NCI-H2081 (cell line): ENCODE measurements at places on chromosomes 12 and 14.

DNA sequence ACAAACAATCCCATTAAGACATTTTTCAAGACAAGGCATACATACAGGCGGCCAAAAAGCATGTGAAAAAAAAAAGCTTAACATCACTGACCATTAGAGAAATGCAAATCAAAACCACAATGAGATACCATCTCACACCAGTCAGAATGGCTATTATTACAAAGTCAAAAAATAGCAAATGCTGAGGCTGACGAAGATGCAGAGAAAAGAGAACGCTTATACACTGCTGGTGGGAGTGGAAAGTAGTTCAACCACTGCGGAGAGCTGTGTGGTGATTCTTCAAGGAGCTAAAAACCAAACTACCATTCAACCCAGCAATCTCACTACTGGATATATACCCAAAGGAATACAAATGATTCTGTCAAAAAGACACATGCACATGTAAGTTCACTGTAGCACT, 216.7 kb downstream of the FOXG1 start:
- no peak for DNase-seq

DNA sequence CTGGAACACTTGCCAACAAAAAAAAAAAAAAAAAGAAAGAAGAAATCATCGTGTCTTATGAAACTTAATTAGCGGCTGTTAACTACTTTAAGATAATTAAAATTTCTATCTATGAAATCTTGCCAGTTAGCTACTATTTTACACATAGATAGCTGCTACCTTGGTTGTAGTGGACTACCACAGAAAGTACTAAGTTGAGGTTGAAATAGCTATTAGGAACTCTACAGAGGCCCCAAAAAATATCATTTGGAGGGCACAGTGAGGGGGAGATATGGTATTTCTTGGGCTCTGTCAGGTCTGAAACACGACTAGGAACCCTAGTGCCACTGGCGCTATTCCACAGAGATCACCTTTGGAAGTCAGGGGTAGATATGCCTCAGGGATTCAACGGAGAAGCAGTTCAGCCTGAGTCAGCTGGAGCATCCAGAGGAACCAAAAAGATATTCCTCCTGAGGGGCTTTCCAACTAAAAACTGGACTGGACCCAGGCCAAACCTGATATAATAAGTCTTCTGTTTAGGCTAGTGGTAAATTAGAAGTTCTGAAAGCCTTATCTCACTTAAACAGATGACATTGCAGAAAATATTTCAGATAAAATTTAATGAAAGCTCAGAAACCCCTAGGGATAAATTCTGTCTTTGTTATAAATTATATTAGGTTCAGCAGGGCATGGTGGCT, 126.1 kb downstream of the EPS8 start:
- DNase-seq, result no peak

DNA sequence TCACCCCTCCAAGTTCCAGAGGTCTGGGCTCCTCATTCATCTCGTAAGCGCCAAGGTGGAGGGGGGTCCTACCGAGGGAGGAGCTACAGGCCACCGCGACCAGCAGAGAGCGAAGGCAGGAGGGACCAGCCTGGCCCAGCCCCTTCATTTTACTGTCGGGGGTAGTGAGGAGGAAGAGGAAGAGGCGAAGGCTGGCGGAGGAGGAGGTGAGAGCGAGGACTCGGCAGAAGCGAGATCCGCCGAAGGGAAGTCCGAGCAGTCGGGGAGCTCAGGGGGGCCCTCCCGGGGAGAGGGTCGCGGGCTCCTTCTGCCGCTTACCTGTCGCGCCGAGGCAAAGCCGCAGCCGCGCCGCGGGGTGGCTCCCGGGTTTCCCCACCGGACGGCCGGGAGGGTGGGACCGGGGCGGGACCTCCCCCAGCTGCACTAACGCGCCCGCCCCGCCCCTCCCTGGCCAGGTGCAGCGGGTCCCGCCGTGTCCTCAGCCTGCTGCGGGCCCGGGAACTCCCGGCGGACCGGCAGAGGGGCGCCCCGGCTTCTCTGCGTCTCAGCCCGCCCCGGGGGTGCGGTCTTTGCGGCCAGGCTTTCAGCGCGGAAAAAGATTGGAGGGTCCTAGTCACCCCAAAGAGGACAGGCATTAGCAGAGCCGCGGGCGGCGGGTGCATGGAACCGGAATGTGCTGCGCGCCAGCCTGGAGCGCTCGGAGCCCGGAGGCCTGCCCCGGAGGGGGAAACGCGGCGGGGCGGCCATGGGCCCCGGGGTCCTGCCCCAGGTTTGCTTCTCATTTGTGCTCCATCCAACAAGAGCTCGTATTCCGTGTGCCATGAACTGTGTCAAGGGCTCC, at the start of gene GALNT6:
GALNT6 (minus strand) TSS at position 124 of the 841 bp plus-strand sequence. CDS start 11,625 bp downstream, outside the sequence.
- DNase-seq, result peak; percentile 30

GRCh38 chr14:63551332-63551731, 8.2 kb upstream of the PPP2R5E start:
- no peak for DNase-seq

GRCh38 chr12:69556383-69556782, 28.9 kb upstream of the CCT2 start:
- DNase-seq, result no peak

DNA sequence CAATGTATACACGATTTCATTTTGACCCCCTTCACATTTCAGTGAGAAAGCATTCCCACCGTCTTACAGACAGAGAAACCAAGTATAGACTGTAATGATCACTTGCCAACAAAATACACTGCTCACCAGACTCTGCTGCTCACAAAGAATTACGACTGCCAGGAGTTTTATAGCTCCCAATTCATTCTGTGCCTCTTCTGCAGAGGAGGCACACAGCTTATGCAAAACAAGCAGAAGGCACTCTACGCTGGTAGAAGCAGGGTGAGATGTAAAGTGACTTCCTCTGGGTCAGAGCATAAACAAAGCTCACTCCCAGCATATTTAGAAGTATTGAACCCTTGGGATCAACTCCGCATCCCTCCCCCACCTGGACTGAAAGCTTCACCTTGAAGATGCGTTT, 14.6 kb downstream of the SPTB start:
- DNase-seq, result no peak

GRCh38 chr14:85619851-85620250, 89.9 kb downstream of the FLRT2 start:
- DNase-seq, result no peak

DNA sequence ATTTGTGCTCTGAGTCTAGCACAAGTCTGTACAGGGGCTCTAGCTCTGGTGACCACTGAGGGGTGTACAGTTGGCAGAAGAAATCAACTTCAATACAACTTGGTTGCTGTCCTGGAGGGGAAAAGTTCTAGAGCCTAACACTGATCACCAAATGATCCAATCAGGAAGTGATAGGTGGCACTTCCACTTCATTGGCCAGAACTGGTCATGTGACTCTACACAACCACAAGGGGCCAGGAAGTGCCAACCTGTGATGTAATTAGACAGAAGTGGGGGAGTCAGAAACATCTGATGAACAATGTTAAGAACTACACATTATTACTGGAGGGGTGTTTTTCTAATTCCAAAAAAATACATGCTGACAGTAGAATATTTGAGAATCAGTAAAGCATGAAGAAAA, 401.6 kb downstream of the VRK1 start:
- no peak for DNase-seq

- DNase-seq, result no peak
Observed at GRCh38 chr12:130556486-130557055, 159.5 kb downstream of the RIMBP2 start.

- no peak for DNase-seq
Observed at GRCh38 chr12:8058506-8058905, 7.7 kb downstream of the C3AR1 start.

DNA sequence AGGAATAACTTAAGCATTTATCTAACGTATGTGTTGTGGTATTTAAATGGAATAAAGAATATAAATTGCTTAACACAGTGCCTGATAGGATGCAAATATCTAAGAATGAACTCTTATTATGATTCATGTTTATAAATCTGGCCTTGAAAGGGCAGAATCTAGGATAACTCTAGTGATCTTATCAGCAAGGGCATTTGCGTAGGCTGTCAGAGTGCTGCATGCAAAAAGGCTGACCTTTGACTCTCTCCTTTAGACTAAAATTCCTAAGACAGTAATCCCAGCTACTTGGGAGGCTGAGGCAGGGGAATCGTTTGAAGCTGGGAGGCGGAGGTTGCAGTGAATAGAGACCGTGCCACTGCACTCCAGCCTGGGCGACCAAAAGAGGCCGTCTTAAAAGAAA, 31.3 kb upstream of the ANP32D start:
- no peak for DNase-seq

GRCh38 chr14:34374998-34375740, 86.9 kb downstream of the SPTSSA start:
- no peak for DNase-seq

DNA sequence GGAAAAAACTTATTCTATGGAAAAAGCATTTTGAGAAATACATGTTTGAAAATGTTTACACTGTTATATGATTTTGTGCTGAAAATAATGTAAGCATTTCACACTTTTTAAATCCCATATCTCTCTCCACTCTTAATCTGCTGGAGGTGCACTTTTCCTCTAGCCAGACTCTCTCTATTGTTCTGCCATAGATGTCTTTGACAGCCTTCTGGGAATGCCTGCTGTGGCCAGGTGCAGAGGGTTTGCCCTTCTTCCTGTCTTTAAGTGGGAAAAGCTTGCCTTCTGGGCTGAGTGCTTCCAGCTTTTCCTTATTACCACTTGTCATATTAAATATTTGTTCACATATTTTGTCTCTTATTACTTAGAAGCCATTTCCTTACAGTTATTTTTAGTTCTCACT, 60.1 kb upstream of the PPM1H start:
- DNase-seq, result no peak

DNA sequence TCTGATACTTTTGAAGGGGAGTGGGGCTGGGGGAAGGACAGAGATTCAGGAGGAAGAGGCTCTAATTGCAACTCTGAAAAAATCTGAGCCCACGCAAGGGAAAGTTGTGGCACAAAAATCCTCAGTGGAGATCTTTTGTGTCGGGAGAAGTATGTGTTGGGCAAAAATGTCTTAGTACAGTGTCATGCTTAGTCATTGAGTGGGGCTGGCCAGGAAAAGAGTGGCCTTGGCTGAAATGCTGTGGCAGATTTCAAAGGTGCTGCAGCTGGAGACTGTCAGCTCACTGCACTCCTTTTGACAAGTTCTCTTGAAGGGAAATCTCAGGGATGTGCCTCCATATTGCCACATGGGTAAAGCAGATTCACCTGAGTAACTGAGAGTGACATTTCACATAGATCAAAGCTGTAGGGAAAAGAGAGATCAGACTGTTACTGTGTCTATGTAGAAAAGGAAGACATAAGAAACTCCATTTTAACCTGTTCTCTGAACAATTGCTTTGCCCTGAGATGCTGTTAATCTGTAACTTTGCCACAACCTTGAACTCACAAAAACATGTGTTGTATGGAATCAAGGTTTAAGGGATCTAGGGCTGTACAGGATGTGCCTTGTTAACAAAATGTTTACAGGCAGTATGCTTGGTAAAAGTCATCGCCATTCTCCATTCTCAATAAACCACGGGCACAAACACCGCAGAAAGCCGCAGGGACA, 36.0 kb upstream of the GLIPR1 start:
- DNase-seq, result no peak

GRCh38 chr12:28088566-28089272, 101.5 kb upstream of the CCDC91 start:
- DNase-seq, result no peak

- DNase-seq, result no peak
Observed at GRCh38 chr12:123126294-123127181, 24.4 kb downstream of the PITPNM2 start.
